ENCODE measurements at places on chromosomes 12 and 14.

GRCh38 chr12:46627686-46628085, 198.1 kb downstream of the SLC38A4 start:
- no peak for DNase-seq

DNA sequence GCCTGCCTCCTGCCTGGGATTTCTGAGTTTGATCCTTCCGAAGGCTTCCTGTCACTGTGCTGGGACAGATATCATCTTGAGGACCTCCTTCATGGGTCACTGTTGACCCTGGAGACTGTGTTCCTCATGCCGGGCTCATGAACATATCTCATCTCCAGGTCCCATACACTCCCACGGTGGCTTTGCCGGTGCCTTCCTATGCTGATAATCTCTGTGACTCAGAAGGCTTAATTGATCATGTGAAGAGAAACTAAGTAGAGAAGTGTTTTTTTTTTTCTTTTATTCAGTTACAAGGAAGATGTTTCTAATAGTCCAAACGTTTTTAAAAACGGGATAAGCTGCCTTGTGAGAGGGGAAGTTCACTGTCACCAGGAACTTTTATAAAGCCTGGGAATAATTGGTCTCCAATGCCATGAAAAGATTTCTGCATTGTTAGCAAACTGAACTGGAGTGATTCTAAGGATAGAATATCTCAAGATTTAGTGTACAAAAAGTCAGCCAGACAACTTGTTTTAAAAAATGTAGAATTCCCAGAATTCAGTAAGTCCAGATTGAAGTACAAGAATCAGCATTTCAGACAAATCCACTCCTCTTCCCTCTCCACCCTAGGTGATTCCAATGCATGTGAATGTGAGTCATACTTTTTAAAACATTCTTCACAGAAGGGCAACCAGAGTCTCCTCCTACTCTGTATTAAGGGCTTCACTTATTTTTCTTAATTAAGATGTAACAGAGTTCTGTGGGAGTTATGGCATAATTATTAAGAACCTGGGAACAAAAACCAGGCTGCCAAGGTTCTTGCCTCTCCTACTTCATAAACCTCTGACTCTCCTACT, 139.8 kb upstream of the LGR5 start:
- DNase-seq: no peak

DNA sequence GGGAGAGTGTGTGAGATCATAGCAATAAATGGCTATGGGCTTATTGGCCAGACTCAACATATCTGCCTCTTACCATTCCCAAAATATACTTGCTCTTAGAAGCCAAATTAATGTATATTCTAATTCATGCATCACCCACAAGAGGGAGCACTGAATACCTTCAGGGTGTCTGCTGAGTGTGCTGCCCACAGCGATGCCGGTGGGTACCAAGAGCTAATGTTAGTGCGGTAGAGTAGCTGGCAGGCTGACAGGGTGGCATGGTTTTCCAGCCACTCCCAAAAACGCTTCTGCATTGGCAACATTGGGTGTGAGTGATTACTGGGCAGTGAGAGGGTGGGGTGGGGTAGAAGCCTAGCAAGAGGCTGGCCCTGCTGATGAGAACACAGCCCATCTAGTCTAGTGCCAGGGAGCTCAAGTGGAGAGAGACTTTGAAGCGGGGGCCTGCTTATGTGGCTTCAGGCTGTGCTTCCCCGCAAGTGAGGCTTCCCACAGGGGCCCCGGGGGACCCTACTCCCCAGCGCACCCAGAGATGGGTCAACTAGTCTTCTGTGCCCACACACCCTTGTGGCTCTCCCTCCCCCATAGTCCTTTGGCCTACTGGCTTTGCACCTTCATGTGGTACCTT, 9.2 kb upstream of the PLEKHD1 start:
- no peak for DNase-seq

- DNase-seq: no peak
Observed at GRCh38 chr14:63178912-63179311, 25.3 kb upstream of the RHOJ start.

- no peak for DNase-seq
Observed at GRCh38 chr14:35399083-35399937, 5.2 kb downstream of the NFKBIA start.

DNA sequence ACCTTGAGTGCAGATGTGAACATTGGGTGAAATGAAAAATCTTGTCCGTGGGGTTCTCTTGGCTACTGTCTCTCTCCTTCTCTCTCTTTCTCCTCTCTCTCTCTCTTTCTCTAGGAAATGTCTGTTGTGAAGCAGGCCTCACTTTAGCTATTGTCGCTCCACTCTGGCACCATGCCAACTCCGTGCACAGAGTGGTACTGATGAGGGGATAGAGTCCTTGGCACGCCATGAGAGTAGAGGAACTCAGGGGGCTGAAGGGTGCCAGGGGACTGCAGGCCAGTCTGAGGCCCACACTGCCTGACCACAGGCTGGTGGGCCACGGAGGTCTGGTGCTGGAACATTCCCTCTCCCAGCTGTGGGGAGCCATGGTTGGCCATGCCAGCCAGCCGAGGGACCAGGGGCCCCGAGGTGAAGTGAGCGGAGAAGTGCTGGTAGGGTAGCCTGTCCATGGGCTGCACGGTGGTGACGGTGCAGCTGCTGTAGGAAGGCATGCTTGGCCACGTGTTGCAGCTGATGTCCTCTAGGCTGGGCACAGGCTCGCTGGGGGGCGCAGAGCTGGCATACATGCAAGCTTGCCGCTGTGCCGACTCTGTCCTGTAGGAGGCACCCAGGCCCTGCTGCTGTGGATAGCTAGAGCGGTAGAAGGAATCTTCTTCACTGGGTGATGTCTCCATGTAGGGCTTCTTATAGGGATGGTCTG, 50.4 kb downstream of the TBX5 start:
- no peak for DNase-seq

DNA sequence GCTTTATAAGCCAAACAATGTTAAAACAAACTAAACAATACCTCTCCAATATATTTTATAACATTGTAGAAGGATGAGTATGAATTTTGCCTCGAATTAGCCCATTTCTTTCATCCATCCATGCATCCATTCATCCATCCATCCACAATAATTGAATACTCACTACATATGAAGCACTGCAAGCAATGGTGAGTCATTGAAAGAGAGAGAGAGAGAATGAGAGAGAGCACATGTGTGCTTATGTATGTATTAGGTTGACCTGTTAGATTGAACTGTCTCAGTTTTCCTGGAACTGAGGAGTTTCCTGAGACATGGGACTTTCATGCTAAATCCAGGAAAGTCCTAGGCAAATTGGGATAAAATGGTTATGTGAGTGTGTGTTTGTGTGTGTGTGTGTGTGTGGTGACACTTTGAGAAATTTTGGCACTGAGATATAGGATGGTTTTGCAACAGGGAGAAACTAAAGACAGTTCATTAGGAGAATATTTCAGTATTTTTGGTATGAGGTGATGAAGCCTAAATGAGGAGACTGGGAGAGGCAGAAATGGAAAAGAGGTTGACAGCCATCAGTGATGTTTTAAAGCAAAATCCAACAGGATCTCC, 98.4 kb downstream of the C12orf75 start:
- no peak for DNase-seq

- no peak for DNase-seq
Observed at GRCh38 chr12:4934407-4935035, 24.8 kb downstream of the KCNA1 start.

DNA sequence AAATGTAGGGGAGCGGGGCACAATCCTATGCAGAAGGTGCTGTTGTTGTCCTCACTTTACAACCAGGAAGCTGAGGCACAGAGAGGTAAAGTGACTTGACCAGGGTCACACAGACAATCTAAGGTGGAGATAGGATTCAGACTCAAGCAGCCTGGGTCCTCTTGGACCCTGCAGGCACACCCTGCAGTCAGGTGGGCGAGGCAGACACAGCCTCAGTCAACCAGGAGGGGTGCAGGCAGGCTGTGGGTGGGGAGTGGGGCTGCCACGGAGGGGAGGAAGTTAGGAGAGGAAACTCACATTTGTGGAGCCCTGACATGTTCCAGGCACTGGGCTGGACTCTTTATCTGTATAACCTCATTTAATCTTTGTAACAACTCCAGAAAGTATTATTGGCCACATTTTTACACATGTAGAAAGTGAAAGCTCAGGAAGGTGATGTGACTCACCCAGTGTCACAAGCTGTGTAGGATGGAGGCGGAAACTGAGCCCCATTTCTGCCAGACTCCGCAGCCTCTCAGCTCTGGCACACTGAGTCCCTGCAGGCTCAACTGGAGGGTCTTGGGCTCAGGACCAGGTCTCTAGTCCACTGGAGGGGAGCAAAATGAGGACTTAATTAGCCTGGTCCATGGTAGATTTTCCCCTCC, 24.9 kb upstream of the CHGA start:
- DNase-seq: no peak

GRCh38 chr14:52412426-52412825, 98.3 kb downstream of the PTGER2 start:
- no peak for DNase-seq

- peak; percentile 35 for DNase-seq
Observed at GRCh38 chr12:114812858-114813761, 129.1 kb upstream of the TBX3 start.

- DNase-seq: no peak
Observed at GRCh38 chr12:94969424-94969823, 34.1 kb downstream of the NDUFA12 start.

DNA sequence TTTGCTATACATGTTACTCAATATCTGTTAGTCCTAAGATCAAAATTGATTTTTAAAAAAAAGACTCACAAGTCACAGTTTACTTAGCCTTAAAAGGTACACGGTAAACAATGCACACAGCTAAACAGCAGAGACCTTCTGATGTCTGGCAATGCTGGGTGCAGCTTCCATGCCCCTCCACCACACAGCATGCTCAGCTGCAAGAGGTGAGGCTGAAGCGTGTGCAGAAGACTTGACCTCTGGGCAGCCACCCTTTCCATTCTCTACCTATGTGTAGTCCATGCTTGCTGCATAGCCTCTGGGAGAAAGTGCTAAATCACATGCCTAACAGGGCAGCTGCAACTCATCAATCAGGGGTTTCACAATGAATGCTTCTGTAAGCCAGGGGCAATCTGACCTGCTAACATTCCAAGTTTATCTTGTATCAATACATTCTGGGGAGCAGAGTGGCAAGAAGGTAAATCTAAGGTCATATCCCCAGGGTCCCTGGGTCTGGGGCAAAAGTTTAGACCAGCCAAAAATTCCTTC, 44.5 kb upstream of the AMN1 start:
- DNase-seq: no peak

DNA sequence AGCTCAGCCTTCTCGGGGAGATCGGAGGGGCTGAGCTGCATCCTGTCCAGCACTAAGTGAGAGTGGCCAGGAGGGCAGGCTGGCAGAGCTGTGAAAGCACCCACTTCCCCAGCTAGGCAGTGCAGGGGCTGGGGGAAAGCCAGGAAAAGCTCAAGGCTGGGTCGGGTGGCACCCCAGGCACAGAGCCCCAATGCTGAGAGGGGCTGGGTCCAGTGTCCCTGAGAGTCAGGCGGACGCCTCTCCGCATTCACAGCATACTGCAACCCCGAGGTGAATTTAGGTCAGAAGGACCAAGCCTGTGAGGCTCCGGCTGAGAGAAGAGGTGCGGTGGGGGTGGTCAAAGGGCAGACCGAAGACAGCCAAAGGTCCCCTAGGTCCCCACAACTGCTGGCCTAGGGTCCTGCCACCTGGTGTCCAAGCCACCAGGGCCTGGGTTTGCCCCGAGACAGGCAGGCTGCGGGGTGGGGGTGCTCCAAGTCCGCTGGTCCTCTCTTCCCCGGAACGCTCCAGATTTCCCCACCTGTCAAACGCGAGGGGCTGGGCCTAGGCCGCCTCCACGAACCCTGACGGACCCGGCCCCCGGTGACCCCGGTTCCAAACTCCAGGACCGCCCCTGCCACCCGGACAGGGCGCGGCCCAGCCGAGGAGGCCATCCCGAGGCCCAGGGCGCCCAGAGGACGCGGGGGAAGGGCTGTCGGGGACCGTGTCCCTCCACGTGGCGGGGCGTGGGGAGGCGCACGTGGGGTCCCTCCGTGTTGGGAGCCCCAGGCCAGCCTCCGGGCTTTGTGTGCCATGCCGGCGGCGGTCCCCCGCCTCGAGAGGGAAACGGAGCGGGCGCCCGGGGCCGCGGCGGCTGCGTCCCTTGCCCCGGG, 527 bp downstream of the CAMKK2 start:
- DNase-seq: no peak

- peak; percentile 11 for DNase-seq
Observed at GRCh38 chr14:98909251-98909944, 362.6 kb downstream of the BCL11B start.

- DNase-seq: no peak
Observed at GRCh38 chr12:5177096-5177495, 133.4 kb downstream of the KCNA5 start.

- peak; percentile 75 for DNase-seq
Observed at GRCh38 chr12:27975222-27976136, 2.9 kb upstream of the PTHLH start.

DNA sequence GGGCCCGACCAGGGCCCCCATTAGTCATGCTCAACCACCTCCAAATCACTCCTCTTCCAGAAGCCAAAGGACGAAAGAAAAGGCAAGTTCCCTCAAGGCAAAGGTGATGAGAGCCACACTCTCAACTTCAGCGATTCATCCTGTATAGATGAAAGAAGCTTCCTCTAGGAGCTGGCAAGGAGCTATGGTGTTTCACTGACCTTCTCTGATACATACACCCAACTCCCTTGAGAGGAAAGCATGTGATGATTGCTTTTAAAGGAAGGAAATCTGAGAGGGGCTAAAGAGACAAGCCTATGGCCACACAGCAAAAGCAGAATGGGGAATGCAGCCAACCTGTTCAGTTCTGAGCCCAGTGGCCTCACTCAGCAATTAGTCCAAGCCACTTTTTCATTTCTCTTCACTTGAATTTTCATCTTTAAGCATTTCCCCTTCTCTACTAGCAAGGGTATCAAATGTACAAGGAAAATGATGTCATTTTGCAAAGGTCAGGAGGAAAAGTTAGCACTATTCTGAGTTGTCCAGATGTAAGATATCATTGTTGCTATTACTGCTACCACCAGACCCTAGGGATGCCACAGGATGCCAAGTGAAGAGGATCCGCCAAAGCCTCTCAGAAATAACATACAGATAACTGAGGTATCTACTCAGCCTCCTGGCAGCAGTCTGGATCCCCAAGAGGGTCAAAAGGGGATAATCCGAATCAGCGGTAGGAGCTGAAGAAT, 82.5 kb downstream of the MAP3K9 start:
- DNase-seq: no peak

DNA sequence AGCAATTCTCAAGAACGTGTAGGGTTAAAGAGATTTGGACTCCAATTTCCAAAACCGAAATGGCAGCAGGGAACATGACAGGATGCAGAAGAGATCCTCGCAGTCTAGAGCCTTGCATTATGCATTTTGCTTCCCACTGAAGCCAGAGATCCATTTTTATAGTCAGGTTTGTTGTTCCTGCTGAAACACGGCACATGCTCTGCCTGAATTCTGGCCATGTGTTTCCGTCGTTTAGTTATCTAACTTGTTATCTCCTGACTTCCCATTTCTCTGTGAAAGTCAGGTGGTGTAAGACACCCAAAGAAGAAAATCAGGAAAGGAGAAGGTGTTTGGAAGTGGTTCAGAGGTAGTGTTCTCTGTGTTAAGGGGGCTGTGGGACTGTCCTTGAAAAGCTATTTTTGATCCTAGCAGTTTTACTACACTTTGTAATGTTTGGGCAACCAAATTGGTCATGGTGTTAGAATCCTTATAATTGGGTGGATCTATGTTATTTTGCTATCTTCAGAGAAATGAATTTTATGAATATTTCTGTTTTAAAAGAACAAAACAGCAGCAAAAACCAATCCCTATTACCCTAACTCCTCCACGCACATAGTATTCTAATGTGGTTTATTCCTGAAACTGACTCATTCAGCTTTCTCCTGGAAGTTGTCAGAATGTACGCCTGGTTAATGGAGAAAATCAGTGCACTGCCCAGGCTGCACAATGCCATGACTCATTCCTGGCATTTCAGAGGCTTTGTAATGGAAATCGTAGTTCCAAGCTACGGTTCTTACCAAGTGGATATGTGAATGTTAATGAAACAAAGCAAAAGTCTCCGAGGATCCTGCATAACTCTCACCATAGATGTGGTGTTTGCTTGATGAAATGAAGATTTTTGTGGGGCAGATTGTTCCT, 110.1 kb downstream of the SAMD4A start:
- peak; percentile 63 for DNase-seq

Data from right hindlimb (tissue), 1 donor.